ENCODE measurements at places on chromosomes 2 and 18.
A peak's percentile ranks its signal among the peaks of the same experiment; 100 is the strongest.

DNA sequence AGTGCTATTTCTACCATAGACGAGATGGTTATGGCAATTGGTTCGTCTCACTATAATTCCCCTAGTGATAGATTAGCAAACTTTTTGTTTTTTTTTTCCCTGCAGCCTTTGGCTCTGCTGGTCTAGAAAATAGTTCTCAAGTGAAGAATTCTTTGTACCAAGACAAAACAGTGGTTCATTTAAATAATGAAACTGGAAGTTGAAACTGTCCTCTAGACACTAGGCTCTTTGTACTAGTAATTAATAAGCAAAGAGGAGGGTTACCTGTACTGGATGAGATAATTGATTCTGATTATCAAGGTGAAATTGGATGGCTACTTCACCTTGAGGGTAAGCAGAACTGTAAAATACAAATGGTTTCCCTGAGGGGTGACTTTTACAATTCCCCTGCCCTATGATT is 156.9 kb upstream of the DCC start:
- DNase-seq, result no peak

- DNase-seq, result no peak
Measured at GRCh38 chr2:219440388-219441256, 6.0 kb downstream of the SPEG start.

- peak; percentile 33 for DNase-seq
Measured at GRCh38 chr18:49178736-49179135, 228.0 kb upstream of the SMAD7 start.

DNA sequence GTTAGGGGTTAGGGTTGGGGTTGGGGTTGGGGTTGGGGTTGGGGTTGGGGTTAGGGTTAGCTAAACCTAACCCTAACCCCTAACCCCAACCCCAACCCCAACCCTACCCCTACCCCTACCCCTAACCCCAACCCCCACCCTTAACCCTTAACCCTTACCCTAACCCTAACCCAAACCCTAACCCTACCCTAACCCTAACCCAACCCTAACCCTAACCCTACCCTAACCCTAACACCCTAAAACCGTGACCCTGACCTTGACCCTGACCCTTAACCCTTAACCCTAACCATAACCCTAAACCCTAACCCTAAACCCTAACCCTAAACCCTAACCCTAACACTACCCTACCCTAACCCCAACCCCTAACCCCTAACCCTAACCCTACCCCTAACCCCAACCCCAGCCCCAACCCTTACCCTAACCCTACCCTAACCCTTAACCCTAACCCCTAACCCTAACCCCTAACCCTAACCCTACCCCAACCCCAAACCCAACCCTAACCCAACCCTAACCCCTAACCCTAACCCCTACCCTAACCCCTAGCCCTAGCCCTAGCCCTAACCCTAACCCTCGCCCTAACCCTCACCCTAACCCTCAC is 24.1 kb upstream of the RABL2A start:
- DNase-seq, result no peak

GRCh38 chr2:213691351-213691750 is 407.1 kb downstream of the SPAG16 start:
- no peak for DNase-seq

- DNase-seq, result no peak
Measured at GRCh38 chr2:36333350-36334012, 22.1 kb upstream of the CRIM1 start.

GRCh38 chr2:166468124-166469024 is 25.7 kb downstream of the SCN7A start:
- DNase-seq, result no peak

GRCh38 chr18:24209558-24209957 is 70.7 kb downstream of the CABYR start:
- DNase-seq, result no peak

- no peak for DNase-seq
Measured at GRCh38 chr18:67260841-67261240, 255.7 kb downstream of the DSEL start.

- no peak for DNase-seq
Measured at GRCh38 chr2:69437751-69438154, 518 bp upstream of the NFU1 start.

DNA sequence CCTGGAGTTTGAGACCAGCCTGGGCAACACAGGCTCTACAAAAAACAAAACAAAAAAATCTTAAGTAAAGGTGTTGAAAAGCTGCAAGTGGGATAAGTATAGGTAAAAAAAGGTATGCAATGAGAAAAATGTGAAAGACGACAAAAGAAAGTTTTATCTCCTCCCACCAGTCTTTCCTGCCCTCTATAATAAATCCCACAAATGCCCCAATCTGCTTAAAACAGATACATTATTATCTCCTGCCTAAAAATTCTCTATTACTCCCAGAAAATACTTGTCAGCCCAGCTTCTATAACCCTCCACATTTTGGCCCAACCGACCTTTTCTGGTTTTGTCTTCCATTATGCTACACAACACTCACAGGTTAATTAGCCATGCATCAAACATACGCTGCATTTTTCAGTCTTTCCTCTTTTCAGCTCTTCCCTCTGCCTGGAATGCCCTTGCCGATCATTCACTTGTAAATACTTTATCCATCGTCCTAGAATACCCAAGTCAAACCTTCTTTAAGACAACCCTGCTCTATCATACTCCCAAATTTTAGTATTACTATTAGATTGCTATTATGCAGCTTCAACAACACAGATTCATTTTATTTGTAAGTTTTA is 10.8 kb downstream of the ASXL2 start:
- no peak for DNase-seq

GRCh38 chr2:173298536-173299097 is 56.1 kb upstream of the CDCA7 start:
- DNase-seq, result no peak

- DNase-seq, result no peak
Measured at GRCh38 chr2:53265544-53266299, 501.9 kb upstream of the CHAC2 start.

DNA sequence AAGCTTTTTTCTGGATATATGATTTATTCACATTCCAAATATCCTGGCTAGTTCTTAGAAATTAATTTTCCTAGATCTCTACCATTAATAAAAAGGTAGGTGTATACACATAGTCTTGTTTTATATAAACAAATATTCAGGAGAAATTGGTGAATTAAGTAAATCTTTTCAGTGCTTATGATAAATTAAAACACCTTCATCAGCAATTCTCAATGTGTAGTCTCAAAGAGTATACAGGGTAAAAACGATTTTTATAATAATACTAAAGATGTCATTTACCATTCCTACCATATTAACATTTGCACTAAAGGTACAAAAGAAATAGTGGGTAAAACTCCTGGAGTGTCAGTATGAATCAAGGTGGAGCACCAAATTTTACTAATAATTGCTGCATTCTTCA is 40.2 kb downstream of the CERKL start:
- DNase-seq, result no peak

GRCh38 chr2:2914252-2914651 is 463.4 kb downstream of the EIPR1 start:
- DNase-seq, result no peak

DNA sequence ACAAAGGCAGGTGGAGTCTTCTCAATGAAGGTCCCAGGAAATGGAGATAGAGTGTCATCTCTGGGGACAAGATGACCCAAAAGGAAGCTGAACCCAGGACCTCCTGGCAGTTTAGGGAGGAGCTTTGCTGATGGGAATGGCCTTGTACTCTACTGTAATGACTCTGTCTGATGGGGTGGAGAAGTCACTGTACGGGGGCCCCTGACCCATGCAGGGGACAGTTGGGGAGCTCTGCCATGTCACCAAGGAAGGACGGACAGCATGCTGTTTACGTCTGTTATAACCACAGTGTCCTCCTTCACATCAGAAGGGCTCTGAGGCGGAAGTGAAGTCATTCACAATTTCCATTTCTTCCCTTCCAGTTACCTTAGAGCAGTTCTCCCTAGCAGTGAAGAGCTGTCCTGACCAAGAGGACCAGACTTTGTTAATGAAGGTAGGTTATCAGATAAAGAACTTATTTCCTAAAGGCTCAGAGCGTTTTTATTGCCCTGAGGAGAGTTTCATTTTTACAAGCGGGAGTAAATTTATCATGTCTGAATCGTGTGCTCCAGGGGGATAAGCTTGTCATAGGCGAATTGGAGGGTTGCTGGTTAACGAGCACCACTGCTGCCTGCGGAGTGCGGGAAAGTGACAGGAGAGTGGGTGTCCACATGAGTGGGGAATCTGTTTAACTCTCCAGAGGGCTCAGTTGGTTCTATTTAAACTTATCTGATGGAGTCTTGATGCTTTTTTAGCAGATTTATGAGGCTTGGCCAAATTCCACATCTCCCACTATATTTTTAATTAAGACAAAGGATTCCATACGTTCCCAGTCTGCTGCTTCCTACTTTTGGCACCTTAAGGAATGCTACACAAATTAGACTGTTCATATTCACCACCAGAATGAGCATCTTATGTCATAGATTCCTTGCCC is 71.6 kb upstream of the BCL2L11 start:
- DNase-seq, result no peak

- peak; percentile 12 for DNase-seq
Measured at GRCh38 chr2:209425471-209426071, 1.7 kb downstream of the MAP2 start.
